ENCODE measurements at places on chromosomes 1 and 21.

GRCh38 chr1:234781241-234782065, 171.5 kb upstream of the IRF2BP2 start:
- DNase-seq, result no peak

DNA sequence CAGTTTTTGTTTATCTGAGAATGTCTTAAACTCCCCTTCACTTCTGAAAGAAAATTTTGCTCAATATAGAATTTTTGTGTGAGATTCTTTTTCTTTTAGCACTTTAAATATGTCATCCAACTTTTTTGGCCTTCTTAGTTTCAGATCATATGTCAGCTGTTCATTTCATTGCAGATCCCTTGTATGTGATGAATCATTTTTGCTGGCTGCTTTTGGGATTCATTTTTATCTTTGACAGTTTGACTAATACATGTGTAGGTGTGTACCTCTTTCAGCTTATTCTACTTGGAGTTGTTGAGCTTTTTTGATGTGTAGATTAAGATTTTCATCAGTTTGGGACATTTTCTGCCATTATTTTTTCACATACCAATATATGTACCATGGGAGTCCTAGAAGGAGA, 156.8 kb downstream of the FASLG start:
- DNase-seq, result no peak

DNA sequence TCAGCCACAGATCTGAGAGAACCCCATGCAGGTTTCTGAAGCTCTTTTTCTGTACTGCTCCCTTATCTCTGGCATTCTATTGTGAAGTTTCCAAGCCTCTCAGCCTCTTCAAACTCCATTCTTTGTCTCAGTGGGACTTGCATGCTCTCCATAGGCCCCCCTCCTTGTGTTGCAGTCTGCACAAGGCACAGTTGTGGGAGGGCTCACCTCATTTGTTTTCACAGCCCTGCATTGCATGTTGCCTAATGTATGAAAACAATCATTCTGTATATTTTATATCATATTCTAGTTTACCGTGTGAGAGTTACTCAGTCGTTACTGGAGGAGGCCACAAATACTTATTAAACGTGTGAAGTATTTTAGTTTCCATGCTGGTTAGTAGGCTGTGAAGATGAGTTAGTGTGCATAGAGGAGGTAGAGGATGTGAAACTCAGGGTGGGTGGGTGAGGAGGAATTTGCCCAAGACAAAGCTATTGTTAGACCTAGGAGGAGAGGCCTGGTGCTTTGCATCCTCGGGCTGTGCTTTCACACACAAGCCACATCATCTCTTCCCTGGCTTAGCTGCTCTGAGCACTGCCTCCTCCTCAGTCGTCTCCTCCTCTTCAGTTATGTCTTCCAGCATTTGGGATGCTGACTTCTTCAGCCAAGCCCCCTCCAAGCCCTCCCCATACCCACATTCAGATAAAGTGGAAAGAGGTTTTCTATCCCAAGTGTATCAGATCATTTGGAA, 7.8 kb upstream of the CHI3L2 start:
- DNase-seq, result peak; percentile 24

GRCh38 chr1:19057182-19057779, 100.8 kb upstream of the IFFO2 start:
- DNase-seq, result no peak

DNA sequence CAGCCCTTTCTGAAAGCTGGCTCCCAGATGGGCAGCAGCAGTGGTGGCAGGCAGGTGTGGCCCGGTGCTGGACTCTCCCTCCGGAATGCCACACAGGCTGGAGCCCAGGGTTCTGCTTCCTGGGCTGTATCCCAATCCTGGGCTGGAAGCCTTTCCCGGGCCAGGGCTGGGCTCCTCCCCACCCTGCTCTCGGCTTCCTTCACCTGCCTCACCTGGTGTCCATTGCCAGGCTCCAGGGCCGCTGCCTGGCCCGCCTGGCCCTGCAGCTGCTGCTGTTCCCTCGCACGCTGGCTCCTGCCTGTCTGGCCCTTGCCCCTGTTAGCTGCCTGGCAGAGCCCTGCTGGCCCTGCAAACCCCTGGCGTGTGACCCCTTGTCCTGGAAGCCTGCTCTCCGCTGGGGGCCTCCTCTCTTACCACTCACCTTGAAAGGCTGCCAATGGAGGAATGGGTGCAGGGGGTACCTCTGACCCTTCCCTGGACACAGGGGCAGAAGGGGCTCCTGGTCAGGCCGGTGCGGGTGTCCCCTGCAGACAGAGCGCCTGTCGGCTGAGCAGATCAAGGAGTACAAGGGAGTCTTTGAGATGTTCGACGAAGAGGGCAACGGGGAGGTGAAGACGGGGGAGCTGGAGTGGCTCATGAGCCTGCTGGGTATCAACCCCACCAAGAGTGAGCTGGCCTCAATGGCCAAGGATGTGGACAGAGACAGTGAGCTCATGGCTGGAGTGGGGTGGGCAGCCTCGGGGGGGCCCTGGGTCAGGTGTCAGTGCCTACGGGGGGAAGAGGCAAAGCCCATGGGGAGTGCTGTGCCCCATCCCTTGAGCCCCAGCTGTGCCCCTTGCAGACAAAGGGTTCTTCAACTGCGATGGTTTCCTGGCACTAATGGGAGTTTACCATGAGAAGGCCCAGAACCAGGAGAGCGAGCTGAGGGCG, 1.1 kb downstream of the CALML6 start:
- DNase-seq, result no peak

GRCh38 chr1:182575540-182576149, 13.4 kb downstream of the RNASEL start:
- no peak for DNase-seq

Data from hippocampal formation (tissue), 2 donors.